Stimulated activated CD8-positive, alpha-beta memory T cell treated with anti-CD3 and anti-CD28 coated beads, Interleukin-4, amount 100 ng/mL, for 4 hours (primary cell): ENCODE measurements at places on chromosomes 4 and X.

DNA sequence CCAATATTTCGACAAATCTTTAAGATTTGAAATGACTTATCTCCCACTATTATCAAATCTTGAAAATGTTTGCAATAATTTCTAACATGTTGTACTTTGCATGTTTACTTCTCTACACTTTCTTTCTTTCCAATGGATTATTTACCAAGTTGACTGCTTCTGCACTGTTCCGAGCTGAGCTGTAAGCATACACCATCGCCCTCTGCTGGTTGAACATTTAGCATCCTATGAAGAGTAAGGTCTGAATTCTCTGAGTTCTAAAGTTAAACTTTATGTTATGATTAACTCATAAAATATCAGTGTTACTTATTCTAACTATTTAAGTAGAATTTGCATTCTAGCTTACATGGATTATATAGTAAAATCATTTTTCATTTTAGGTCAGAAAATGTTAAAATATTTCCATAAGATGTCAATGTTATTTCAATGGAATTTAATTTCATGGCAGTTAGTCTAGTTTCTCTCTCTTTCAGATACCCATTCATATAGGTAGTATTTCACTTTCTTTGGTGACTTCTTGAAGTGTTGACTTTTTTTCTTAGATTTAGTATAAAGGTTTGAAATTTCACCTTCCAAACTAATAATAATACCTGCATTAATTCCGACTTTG, 137.4 kb downstream of the DKK2 start:
- no peak for DNase-seq

DNA sequence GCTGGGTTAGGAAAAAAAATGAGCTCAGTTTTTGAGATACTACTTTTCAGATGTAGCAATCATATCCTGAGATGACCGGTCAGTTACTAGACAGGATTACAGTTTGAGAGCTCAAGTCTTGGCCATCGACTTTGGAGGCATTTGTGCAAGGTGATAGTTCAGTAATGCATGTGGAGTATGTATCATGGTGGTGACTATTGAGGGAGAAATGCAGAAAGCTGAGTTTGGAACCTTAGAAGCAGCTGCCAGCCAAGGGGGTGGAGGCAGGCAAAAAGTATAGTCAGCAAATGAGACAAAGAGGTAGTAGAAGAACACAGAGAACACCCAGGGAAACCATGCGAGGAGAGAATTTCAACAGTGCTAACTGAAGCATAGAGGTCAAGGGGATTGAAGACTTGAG, 48.7 kb upstream of the SLC4A4 start:
- no peak for DNase-seq

DNA sequence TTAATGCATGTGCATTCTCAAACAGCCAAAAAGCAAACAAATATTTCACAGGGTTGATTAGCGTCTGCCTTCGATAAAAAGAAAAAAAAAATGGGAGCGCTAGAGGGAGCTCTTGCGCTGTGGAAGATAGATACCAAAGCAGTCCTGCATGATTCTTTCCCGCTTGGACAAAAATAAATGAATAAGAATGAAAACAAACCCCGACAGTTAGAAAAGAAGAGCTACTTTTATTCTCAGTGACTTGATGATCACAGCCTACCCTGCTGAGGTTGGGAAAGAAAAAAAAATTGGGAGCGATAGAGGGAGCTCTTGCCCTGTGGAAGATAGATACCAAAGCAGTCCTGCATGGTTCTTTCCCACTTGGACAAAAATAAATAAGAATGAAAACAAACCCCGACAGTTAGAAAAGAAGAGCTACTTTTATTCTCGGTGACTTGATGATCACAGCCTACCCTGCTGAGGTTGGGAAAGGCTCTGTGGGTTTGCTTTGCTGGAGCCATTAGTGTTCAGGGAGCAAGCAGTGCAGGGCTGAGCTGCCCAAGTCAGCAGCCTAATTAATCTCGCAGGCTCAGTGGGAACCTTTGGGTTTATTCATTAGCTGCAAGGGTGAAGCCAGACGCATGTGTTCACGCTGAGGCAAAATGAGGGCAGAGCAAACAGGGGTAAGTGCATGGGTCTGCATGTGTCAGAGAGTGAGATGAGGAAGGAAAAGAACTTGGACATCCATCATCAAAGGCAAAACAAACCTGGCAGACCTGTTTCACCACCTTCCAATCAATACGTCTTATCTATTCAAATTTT, 249.3 kb upstream of the PRKX start:
- no peak for DNase-seq

GRCh38 chr4:94348666-94349065, 6.0 kb upstream of the HPGDS start:
- no peak for DNase-seq

DNA sequence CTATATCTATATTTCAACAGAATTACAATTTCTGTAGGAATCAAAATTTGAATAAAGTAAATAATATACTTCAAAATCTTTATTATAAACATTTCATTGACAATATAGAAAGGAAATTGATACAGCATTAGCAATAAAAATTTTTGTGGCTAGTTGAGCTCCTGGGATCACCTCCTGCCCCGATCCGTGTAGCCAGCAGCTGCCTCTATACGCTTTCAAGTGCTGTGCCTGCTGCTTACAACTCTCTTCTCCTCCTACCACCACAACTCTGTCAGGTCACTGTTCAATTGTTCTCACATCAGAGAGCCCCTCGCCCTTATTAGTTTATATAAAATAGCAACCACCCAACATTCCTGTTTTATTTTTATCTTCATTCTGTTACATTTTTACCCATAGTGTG, 27.6 kb downstream of the INPP4B start:
- no peak for DNase-seq

GRCh38 chr4:106268786-106269185, 47.2 kb downstream of the TBCK start:
- no peak for DNase-seq

GRCh38 chr4:70183168-70183939, 12.2 kb upstream of the ODAM start:
- DNase-seq, result no peak

- DNase-seq, result no peak
Measured at GRCh38 chrX:19991350-19991718, 473 bp upstream of the BCLAF3 start.

DNA sequence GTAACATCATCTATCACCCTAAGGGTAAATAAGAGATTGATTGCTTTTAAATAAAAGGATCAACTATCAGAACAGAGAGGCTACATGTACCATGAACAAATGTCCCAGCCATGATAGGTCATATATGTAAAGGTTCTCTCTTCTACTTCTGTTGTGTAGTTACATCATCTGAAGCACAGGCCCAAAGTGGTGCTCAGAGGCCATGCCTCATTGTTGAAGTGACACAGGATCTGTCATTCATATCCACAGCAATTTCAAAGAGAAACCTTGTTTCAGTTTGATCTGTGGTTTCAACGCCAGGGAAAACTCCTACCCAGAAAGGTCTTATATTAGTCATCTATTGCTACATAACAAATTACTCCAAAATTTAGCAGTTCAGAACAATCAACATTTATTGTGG, 269.2 kb upstream of the MAOA start:
- no peak for DNase-seq

DNA sequence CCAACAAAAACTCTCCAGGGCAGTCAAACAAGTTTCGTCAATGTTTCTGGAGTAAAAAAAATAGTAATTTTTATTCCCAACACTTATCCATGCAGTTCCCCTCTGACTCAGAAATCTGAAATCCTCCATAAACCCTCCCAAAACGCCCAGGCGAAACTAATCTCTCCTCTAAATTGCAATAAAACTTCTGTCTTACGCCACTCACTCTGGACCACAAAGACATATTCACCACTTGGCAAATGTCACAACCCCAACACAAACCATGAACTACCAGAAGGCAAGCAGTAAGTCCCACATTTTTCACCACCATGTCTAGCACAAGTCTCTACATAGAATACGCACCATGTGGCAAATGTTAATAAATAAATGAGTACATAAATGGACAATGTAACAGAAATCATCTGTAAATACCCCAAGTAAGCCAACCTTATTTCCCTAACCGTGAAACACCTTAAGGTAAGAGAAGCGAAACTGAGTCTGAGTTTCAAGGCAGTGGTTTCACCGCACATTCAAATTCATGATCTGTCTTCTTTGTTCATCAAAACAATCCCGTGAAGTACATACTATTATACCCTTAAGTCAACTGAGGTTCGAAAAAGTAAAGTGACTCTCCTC, 1.6 kb downstream of the PAPSS1 start:
- no peak for DNase-seq

- no peak for DNase-seq
Measured at GRCh38 chr4:86959588-86960500, 25.0 kb downstream of the AFF1 start.

DNA sequence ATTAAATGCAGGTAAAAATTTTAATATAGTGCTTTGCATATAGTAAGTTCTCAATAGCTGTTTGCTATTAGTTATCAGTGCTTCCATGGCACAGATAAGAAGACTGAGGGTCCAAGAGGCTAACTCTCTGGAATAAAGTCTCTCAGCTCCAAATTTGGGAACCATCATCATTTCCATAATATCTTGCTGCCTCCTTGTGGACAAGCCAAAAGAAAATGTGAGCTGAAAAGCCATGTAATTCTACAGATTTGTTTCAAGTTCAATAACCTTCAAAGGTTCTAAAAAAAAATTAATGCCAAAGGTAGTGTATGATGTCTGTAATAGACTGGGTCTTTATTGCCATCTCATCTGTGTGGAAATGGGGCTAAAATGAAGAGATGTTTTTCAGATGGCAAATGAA, 136.9 kb upstream of the VCX start:
- DNase-seq, result no peak

- no peak for DNase-seq
Measured at GRCh38 chr4:98976716-98977115, 18.8 kb upstream of the METAP1 start.

DNA sequence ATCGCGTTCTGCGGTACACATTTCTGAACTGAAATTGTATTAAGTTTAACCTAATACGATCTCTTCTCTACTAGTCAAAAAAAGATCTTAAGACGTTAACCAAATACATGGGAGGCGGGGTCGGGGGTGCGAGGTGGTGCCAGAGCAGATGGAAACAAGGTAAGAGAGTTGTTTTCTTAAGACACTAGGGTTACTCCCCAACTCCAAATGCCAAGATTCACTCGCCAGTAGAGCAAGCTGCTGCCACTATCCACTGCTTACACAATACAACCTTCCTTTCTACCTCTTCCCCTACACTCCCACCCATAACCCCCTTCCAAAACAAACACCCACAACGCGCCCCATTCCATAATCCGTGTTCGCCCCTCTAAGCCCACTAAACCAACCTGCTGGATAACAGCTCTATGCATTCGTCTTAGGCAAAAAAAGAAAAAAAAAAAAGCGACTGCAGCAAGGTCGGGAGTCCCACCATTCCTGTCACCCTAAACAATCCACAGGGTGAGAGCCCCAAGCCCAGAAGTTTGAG, 1.3 kb downstream of the LCORL start:
- DNase-seq, result no peak

- DNase-seq, result no peak
Measured at GRCh38 chrX:95764972-95765451, 919.6 kb upstream of the DIAPH2 start.

- no peak for DNase-seq
Measured at GRCh38 chr4:185276036-185276435, 66.6 kb downstream of the SNX25 start.
